ENCODE measurements at places on chromosomes 4 and X.
A peak's percentile ranks its signal among the peaks of the same experiment; 100 is the strongest.

DNA sequence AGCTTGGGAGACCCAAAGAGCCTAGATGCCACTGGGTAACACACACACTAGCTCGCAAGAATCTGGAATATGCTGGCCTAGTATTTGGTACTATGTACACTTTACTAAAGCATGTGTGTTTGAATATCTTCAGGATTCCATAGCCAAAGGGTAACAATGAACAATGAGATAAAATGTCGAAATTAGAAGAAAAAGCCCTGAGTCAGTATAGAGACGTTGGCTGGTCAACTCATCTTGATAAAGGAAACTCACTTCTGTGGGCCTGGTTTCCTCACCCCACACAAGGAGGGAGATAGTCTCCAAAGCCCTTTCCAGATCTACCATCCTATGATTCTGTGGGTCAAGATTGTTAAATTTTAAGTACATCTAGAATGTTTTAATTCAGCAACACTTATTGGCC lies 6.9 kb downstream of the ZDHHC9 start:
- DNase-seq, result no peak

DNA sequence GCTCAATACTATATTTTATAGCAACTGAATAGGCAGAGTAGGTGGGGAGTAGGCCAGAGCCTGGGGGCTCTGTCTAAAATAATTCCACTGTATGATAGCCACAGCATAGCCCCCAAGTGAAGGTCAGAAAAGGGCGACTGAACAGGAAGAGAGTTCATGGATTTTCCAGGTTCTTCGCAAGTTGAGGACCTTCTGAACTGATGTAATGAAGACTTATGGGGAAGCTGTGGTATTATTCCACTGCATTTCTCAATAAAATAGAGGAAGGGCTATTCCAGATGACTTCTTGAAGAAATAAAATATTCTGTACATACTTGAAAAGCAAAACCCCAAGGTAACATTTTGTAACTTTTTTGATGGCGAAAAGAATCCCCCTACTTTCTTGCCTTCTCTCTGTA lies 231.4 kb upstream of the GPC4 start:
- DNase-seq, result no peak

- DNase-seq, result no peak
These were observed 22.1 kb upstream of the OR13H1 start for GRCh38 chrX:131521824-131522223.

GRCh38 chr4:85778632-85779131 lies 303.7 kb downstream of the ARHGAP24 start:
- no peak for DNase-seq

DNA sequence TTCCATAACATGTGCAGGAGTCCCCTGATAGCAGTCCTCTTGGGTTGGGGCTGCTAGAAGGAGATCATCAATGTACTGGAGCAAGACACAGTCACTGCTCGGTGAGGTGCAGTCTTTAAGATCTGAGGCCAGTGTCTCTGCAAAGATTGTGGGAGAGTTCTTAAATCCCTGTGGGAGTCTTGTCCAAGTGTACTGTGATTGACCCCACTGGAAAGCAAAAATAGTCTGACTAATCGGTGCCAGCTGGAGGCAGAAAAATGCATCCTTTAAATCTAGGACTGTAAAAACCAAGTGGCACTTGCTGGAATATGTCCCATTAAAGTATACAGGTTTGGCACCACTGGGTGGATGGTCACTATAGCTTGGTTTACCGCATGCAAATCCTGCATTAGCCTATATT lies 31.1 kb downstream of the SULT1E1 start:
- no peak for DNase-seq

DNA sequence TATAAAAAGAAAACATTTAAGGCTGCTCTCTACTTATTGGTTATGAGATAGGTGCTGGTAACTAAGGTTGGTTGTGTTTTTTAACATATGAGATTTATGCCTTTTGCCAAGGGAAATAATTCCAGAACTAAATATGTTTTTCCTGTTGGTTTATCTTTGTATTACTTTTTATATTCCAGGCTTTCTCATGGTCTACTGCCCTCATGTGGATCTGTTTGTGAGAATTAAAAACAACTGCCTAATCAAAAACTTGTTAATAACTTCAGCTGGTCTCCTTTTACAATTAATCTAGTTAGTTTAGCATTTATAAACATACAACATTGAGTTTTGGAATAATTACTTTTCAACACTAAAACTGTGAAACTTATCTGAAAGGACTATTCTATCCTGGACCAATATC lies 1208.3 kb downstream of the ADGRL3 start:
- DNase-seq, result no peak

DNA sequence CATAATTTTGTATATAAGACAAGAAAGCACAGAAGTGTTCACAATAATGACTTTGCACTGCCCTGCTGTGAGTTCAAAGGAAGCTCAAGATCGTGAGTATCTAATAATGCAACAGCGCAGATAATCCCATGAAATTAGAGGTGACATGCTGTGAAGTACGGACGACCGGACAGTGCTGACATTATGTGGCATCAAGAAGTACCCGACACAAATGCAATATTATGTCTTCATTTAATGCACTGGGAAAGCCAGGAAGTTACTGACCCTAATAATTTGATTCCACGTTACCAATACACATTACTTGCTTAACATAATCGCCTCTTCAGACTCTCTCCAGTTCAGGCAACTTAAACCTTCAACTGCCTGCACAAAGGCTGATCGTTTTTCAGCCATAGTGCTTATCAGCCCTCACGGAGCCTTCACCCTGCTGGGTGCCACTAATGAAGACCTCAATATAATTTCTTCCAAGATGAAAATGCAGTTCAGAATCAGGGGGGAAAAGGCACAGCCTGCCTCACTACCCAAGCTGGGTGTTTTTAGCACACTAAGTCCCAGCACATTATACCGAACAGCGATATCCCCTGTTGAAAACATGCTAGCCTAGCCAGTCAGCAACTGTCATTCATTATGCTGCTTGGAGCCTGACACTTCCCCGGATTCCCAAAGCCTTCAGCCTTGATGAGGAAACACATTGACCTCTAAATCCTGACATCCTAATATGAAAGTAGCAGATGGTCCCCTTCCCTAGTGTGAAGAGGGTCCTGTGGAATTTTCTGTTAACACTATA lies 56.1 kb downstream of the SLC7A11 start:
- DNase-seq, result no peak

DNA sequence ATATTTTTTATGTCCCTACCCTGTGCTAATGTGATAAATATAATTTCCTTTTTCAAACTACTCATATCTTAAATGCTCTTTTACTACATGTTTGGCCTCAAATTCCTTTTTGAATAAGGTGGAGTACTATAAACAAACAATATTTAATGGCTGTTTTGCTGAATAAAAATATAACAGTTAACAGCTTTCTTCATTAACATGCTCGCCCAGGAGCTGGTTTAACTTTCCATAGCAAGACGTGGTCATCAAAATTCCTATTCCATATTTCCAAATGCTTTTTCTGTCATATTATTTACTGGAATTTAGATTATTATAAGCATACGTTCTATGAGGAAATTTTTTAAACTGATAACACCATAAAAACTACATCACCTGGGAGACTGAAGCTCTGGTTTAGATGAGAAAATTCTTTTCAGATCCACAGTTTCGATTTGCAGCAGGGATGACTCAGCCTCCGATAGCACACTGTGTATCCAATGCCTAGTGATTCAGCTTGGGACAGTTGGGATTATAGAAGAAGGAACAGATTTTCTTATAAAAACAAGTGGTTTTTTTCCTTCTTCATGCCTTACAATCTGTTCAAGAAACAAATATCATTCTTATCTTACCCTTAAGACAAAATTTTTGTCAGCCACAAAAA lies 129.1 kb downstream of the FBXO8 start:
- no peak for DNase-seq

- DNase-seq, result no peak
These were observed 329.3 kb upstream of the RPS6KA3 start for GRCh38 chrX:20595928-20596575.

DNA sequence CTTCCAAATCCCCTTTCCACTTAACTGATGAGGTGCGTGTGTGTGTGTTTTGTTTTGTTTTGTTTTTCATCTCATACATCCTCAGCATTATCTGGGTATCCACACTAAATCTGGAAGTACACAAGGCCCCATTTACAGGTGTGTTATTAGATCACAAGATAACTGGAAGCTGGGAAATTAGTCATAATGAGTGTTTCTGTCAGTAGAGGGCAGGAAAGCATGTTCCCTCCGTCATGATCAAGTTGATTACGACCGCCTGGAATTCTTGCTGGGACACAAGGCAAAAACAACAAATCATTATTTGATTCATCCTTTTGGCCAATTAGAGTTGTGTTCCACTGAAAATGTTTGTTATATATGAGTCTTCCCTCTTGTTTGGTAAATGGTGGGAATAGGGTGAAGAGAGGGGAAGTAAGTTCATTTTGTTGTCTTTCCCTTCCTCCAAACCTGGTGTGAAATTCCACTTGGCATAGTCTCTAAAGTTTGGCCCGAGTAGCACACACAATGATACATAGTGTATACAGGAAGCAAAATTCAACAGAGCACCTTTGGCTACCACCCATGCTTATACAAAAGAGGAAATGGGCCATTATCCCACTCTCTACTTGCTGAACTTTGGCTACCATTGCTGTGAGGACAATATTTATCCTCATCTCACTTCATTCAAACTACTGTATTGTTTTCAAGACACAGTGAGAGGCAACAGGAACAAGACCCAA lies 33.3 kb upstream of the TLL1 start:
- no peak for DNase-seq

DNA sequence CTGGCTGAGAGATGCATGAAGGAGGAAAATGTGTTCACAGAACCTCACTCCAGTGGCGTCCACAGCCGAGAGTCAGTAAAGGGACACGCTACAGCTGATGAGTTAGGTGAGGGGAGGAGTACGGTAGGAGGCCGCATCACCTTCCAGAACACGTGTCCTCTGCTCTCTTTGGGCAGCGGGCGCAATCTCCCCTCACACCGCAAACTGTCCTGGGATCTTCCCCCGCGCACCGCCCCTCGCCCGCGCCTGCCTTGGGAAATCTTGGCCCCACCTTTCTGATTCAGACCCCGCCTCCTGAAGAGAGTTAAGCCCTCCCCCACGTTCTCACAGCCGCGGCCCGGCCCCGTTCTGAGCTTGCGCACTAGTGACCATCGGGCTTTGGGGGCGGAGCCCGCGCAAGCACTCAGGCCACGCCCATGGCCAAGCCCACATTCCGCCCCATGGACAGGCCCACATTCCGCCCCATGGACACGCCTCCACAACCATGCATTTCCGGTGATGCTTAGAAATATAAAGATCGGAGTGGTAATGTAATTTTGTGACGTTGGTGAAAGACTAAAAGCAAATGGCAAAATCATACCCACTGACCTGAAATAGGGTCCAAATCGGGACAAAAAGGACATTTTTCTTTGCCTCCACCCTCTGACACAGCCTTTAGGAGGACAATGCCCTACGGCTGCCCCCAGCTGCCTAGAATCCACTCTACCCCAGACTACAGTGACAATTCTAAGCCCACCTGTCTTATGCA lies 13.3 kb downstream of the SMIM10 start:
- DNase-seq, result peak; percentile 89

DNA sequence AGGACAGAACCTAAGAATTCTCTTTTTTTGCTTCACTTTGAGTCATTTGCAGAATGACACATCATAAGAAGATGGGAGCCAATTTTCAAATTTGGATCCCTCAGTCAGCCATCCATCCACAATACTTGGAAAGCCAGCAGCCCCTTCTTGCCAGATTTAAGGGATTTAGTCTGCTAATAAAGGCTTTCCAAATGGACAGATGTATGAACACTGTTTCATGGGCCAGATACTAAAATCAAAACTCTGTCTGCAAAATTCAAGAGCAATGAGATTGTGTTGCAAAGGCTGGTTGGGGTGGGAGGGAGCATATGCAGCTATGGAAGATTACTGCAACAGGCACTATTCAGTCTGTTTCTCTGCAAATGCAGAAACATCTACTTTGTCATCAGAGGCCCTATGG lies 37.7 kb upstream of the KCNIP4 start:
- no peak for DNase-seq

DNA sequence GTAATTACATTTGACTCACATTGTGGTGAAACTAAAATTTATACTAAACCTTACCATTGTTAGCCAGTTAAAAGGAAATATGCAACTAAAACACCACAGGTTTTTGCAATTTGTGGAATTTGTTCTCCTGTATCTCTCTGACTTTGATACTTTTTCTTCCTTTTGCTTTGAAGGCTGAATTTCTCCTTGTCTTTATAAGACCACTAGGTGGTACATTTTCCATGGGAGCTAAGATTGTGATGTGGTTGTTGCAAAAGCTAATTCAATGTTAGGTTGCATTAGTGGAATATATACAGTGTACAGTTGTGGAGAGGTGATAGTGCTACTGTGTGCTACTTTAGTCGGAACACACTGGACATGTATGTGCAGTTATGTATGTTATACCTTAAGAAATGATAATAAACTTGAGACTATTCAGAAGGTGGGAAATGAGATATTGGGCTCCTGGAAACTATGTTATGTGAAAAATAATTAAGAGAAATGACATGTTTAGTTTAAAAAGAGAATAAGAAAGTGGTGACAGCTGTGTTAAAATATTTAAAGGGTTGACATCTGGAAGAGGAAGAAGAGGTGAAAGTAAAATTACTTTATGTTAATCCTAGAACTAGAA lies 70.3 kb downstream of the ARL9 start:
- DNase-seq, result no peak

- peak; percentile 8 for DNase-seq
These were observed 65.9 kb downstream of the EFNB1 start for GRCh38 chrX:68894513-68895340.

DNA sequence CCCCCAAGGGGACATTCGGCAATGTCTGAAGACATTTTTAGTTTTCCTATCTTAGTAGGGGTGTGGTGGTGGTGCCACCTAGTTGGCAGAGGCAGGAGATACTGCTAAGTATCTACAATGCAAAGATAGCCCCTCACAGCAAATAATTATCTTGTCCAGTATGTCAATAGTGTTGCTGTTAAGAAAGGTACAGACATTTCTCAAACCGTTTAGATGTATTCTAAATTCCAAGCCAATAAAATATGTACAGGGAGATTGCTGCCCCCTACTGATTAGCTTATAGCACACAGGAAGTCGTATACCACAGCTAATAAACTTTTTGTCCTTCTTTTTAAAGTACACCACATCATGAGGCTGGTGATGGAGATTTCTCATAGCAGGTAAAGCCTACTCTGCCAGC lies 260.5 kb downstream of the TMA16 start:
- peak; percentile 19 for DNase-seq

- DNase-seq, result no peak
These were observed 69.4 kb upstream of the CLCN4 start for GRCh38 chrX:10087391-10087790.

DNA sequence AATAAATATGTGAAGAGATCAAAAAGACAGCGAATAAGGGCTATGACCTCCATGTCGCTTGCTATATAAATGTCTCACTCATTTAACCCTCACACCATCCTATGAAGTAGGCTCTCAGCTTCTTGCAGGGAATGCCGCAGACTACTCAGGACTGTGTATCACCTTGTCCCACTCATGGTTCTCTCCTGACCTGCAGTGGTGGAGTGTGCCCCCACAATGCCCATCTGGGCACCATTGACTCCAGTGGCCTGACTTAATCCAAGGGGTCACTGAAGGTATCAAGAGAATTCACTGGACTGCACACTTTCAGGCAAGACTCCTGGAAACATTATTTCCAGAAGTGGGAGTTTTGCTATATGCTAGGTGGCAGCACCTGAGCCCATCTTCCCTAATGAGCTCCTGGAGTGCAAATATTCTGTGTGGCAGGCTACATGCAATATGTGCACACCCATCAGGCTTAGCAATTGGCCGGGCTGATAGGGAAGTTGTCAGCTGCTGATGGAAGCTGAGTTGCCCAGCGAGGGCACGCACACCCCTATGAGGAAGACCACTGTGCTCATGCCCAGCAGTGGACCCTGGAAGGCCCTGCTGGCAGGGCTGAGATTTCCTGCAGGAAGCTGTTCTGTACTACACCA lies 8.2 kb upstream of the EFNB1 start:
- DNase-seq, result no peak
